ENCODE measurements at places on chromosomes 13 and 19. TPM values are rescaled to one million over a fixed set of nuclear protein-coding genes. Genes with fewer than 3 reads are reported as not detected.

MAST3 gene
- polyA plus RNA-seq, result 12.2 TPM

ACER1 gene
- polyA plus RNA-seq, result 0.17 TPM

- H3K4me3 ChIP-seq, result no peak overlapping the region
These were observed 64.1 kb downstream of the ZNF429 start for GRCh38 chr19:21569494-21569865.

GRCh38 chr13:75055296-75055695 lies 426.7 kb downstream of the TBC1D4 start:
- no peaks in the 10 kb centered on the region for H3K36me3 ChIP-seq
- DNase-seq, result no peak
- no peaks in the 10 kb centered on the region for H3K27me3 ChIP-seq
- no peak overlapping the region for H3K27ac ChIP-seq
- H3K4me3 ChIP-seq, result no peak overlapping the region

ZNF554 gene
- 5.9 TPM for polyA plus RNA-seq

DNA sequence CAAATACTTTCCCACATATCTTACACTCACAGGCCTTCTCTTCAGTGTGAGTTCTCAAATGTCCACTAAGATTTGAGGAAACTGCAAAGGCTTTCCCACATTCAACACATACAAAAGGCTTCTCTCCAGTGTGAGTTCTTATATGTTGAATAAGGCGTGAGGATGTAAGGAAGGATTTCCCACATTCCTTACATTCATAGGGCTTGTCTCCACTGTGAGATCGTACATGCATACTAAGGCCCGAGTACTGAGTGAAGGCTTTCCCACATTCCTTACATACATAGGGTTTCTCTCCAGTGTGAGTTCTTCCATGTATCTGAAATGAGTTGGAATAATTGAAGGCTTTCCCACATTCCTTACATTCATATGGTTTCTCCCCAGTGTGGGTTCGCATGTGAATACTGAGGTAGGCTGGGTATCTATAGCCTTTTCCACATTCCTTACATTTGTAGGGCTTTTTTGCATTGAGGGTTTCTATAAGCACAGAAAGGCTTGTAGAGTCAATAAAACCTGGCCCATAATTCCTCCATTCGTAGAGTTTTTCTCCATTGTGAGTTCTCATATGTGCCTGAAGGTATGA lies 9.6 kb downstream of the ZNF426 start:
- H3K4me3 ChIP-seq, result no peak overlapping the region
- no peaks in the 10 kb centered on the region for H3K4me1 ChIP-seq
- H3K27ac ChIP-seq, result no peak overlapping the region
- no peak for DNase-seq
- peaks cover 69% of the 10 kb centered on the region for H3K36me3 ChIP-seq

GRCh38 chr13:40377783-40378182 lies 288.7 kb downstream of the FOXO1 start:
- H3K4me1 ChIP-seq, result peaks cover 38% of the 10 kb centered on the region
- DNase-seq, result no peak
- H3K27ac ChIP-seq, result no peak overlapping the region
- no peaks in the 10 kb centered on the region for H3K27me3 ChIP-seq
- no peaks in the 10 kb centered on the region for H3K36me3 ChIP-seq
